ENCODE measurements at places on chromosomes 12 and 14.

DNA sequence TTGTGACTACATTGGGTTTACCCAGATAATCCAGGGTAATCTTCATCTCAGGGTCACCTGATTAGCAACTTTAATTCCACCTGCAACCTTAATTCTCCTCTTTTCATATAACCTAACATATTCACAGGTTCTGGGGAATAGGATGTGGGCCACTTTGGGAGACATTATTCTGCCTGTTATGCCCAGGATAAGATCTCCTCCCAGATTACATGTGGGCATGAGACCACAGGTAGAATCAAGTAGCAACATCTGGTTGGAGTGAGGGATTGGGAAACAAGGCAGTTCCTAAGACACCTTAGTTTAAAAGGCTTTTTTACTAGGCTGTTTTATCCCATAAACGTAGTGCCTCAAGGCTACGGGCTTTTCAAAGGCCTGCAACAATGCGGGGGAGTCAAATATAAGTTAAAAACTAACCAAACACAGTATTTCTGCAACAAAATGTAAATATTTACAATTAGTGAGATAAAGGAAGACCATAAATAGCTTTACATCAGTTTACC is 181.5 kb downstream of the FOXA1 start:
- no peak for DNase-seq

DNA sequence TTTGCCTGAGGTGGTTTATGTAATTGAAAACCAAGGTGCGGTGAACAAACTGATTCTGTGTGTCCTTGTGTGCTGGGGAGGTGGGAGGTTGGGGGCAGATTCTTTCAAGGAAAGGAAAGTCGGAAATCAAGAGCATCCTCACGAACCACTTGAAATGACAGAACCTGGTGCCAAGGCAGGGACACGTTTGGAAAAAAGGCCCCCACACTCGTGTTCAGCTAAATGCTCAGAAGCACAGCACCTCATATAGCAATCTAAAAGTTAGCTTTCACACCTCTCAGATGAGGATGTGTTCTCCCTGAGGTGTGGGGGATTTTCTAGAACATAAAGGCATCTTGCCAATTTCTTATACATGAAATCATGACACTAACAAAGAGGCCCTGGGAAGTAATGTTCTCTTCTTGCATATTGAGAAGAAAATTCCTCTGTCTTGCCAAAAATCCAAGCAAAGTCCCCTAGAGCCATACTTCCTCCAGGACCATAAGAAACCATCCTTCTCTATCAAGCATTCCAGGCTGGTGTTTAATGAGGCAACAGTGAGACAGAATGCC is 119.6 kb downstream of the PLXNC1 start:
- DNase-seq, result no peak

- DNase-seq, result peak; percentile 55
These were observed 46.3 kb upstream of the FBXO21 start for GRCh38 chr12:117236456-117237001.

GRCh38 chr14:52253503-52253902 is 14.0 kb upstream of the PTGDR start:
- DNase-seq, result no peak

GRCh38 chr12:105436636-105437035 is 106.1 kb downstream of the C12orf75 start:
- no peak for DNase-seq

DNA sequence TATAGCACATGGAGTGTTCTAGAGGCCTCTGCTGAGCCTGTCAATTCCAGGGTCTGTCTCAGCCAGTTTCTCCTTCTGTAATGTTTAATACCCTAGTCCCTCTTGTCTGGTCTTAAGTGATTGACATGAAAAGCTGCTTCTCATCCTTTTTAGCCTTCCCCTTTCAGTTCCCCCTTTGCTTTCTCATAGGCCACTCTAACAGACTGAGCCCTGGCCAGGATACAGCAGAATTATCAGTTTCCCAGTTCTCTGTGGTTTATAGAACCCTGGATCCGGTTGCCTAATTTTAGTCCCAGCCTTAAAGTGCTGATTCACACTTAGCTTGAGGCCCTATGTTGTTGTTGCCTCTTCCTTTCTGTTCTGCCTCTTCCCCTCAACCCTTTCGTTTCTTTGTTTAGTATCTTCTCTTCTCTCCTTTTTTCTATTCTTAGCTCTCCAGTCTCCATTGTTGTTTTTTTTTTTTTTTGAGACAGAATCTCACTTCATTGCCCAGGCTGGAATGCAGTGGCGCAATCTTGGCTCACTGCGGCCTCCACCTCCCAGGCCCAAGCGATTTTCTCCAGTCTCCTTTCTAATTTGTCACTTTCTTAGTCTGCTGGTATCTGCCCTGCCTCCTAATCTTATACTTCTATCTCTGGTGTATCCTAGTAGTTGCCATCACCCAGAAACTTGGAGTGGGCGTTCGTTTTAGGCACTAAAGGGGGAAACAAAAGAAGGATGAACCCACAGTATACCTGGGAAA is 2.9 kb upstream of the BIN2 start:
- DNase-seq, result no peak

- no peak for DNase-seq
These were observed 137.6 kb downstream of the ZFP36L1 start for GRCh38 chr14:68655021-68655831.

DNA sequence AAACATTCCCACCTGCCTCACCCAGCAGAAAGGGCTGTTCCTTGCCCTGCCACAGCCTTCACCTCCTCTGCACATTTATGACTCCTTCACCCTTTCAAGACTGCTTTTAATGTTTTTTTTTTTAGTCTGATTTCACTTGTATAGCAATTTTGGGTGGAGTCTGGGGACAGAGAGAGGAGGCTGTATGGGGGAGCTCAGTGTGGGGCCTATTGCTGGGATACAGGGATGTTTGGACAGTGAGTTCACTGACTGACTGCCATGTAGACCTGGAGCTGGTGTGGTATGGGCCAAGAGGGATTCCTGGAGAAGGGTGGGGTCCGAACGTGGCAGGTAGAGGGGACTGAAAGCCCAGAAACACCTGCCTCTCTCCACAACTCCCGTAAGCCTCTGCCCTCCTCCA is 1.9 kb upstream of the KRT85 start:
- no peak for DNase-seq

- DNase-seq, result no peak
These were observed 469.8 kb downstream of the FOXG1 start for GRCh38 chr14:29236401-29236800.

- DNase-seq, result no peak
These were observed 39.7 kb upstream of the BDKRB2 start for GRCh38 chr14:96164861-96165490.

DNA sequence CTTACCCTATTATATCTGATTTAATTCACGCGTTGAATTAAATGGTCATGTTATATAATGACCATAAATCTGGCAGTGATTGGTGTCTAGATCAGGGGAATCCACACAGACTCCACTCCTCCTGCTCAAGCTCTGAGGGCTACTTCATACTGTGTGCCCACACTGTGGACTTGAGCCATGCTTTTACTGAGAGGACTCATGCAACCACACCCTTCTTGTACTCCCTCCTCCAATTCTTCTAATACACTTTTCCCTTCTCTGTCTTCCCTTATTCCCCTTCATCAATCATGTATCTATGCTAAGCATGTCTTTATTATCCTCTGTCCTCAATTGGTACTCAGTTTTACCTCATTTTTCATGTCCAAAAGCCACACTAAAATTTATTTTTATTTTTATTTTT is 37.7 kb upstream of the LRFN5 start:
- no peak for DNase-seq

- no peak for DNase-seq
These were observed 171.0 kb downstream of the ADGRD1 start for GRCh38 chr12:131124487-131125280.

DNA sequence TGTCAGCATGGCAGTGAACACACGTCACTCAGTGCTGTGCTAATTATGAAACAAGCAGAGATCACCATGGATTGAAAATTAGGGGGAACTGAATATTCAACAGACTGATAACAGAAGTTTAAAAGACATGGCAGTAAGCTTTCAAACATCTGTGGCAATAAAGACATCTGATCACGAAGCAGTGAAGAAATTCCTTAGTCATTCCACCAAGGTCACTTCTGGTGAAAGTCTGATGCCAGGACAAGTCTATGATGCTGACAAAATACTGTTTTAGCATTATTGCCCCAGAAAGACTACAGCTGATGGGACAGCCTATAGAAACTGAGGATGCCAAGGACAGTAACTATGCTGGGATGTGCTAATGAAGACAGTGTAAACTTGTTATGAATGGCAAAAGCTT is 126.9 kb upstream of the RBM19 start:
- no peak for DNase-seq

DNA sequence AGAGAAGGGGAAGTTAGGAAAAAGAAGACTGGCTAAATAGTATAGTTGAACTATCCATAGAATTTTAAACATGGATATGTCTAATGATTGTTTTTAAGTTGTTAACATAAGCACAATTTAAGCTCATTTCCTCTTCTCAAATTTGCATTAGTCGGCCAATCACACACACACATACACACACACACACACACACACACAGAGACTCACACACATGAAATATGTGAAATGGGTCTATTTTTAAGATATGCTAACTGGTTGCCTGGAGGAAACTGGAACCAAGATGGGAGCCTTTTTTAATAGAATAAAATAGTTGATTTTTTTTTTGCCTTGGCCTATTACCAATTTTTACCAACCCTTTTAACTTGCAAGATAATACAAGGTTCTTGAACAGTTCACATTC is 24.0 kb upstream of the STYK1 start:
- DNase-seq, result no peak

- DNase-seq, result no peak
These were observed 645.0 kb downstream of the C12orf50 start for GRCh38 chr12:87384226-87384625.

- no peak for DNase-seq
These were observed 51.7 kb downstream of the TMEM30B start for GRCh38 chr14:61229475-61229888.

GRCh38 chr12:11717519-11717961 is 68.1 kb downstream of the ETV6 start:
- DNase-seq, result no peak

DNA sequence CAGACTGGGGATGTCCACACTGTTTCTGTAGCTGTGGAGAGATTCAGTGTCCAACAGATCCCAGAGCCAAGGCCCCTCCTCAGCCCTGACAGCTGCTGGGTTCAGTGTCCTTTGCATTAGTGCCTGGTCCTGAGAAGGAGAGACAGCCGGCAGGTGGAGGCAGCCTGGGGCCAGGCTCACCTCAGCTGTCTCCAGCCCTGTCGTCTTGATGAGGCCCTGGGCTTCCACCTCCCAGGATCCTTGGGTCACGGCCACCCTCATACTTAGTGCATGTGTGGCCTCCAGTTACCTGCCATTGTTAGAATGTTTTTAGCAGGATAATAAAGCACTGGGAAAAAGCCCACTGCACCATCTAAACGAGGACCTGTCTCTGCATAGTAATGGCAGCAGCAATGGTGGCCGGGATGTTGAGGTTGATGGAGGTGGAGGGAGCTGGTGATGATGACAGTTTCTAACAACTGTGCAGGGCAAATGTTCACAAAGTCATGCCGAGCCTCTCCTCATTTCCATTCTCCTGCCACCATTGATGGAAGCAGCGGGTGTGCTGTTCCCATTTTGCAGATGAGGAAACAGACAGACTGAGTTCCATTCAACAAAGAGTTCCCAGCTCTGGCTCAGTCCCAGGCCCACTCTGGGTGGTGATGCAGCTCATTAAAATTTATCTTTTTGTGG is 17.7 kb downstream of the ASB2 start:
- no peak for DNase-seq

DNA sequence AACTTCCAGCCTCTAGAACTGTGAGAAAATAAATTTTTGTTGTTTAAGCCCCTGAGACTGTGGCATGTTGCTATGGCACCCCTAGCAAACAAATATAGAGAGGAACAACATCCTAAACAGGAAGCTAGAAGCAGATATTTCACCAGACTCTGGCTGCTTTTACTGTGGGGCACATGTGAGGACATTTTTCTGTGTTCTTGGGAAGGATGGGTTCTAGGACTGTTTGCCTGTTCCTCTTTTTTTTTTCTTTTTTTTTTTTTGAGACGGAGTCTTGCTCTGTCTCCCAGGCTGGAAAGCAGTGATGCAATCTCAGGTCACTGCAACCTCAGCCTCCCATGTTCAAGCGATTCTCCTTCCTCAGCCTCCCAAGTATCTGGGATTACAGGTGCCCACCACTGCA is 4.2 kb upstream of the HRK start:
- no peak for DNase-seq

- no peak for DNase-seq
These were observed 39.1 kb downstream of the FNTB start for GRCh38 chr14:65025818-65026217.

GRCh38 chr14:23450379-23450778 is 14.9 kb upstream of the MYH7 start:
- DNase-seq, result no peak

GRCh38 chr12:131856366-131857097 is 28.3 kb downstream of the MMP17 start:
- DNase-seq, result no peak

DNA sequence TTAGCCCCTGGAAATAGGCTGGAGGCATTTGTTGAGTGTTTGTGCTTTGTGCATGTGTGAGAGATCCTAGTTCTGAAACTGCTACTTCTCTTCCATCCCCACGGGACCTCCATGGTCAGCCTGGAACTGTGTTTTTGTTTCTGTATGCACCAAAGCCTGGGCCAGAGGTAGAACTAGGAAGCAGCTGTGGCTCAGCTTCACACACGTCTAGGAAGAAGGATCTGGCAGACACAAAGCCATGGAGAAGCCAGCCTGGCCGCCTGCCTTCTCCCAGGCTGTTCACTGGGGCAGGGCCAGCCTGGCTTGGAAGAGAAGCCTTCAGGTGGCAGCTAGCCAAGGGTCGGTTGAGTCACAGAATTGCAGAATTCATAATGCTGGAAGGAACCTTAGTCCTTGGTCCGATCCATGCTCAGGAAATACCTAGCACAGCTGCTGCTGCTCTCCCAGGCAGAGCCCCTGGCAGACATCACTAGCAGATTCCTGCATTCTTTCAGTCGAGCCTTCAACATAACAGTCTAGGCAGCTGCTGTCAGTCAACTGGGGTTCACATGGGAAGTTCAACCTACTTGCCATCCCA is 27.0 kb downstream of the RIN3 start:
- DNase-seq, result no peak

DNA sequence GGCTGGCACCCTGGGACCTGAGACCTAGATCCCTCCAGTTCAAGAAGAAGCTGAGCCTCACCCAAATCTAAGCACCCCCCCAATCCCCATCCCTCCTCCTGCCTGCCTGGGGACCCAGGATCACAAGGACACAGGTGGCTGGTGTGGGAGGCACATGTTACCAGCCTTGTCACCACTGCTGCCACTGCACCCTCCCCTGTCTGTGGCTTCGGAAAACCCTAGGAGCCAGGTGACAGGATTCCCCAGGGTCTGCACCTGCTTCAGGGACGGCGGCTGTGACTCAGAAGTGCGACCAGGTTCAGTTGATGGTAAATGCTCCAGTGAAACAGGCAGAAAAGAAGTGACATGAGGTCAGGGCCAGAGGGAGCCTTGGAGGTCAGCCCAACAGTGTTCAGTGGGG is 62.8 kb upstream of the FAM222A start:
- no peak for DNase-seq

- no peak for DNase-seq
These were observed 341.2 kb downstream of the C12orf75 start for GRCh38 chr12:105671720-105672119.

GRCh38 chr12:108128221-108129016 is 669 bp upstream of the WSCD2 start:
- no peak for DNase-seq
